ENCODE measurements at places on chromosomes 7 and 10. TPM values are rescaled to one million over a fixed set of nuclear protein-coding genes. Genes with fewer than 3 reads are reported as not detected.
A peak's percentile ranks its signal among the peaks of the same experiment; 100 is the strongest.

- peak; percentile 46 for DNase-seq
- H3K4me1 ChIP-seq, result no peaks in the 10 kb centered on the region
- no peaks in the 10 kb centered on the region for H3K27me3 ChIP-seq
- no peak overlapping the region for H3K27ac ChIP-seq
- H3K36me3 ChIP-seq, result no peaks in the 10 kb centered on the region
Measured at GRCh38 chr10:51156926-51157325, 82.6 kb downstream of the PRKG1 start.

ATRNL1 gene
- 0.40 TPM for total RNA-seq

ASB15 gene
- not detected for total RNA-seq

- no peaks in the 10 kb centered on the region for H3K36me3 ChIP-seq
- DNase-seq, result no peak
- no peaks in the 10 kb centered on the region for H3K4me1 ChIP-seq
- no peak overlapping the region for H3K4me3 ChIP-seq
- no peaks in the 10 kb centered on the region for H3K27me3 ChIP-seq
Measured at GRCh38 chr10:49742683-49743463, 19.2 kb downstream of the OGDHL start.

DNA sequence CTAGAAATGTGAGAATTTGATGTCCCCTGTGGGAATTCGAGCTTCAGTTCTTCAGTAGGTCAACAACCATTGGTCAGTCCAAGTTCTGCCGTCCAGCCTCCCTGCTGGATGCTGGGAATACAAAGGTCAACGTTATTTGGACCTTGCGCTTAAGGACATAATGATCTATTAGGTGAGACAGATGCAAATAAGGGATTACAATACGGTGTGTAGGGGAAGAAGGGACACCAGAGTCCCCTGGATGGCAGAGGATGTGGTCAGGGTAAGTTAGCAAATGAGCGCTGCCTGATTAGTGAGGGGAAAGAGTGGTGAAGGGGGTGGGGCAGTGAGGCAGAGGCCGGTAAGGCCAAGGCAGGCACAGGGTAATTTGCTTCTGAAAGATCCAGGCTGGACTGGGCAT, 16.2 kb downstream of the CCNY start:
- no peak for DNase-seq
- H3K27ac ChIP-seq, result no peak overlapping the region
- H3K4me3 ChIP-seq, result no peak overlapping the region
- peaks cover 20% of the 10 kb centered on the region for H3K4me1 ChIP-seq
- no peaks in the 10 kb centered on the region for H3K36me3 ChIP-seq

FAM180A gene
- 1.9 TPM for total RNA-seq

- DNase-seq, result peak; percentile 14
- H3K36me3 ChIP-seq, result no peaks in the 10 kb centered on the region
- no peak overlapping the region for H3K4me3 ChIP-seq
Measured at GRCh38 chr10:16384021-16384420, 52.8 kb upstream of the PTER start.

STOX1 gene
- total RNA-seq, result 5.8 TPM

- no peaks in the 10 kb centered on the region for H3K27me3 ChIP-seq
- peaks cover 5% of the 10 kb centered on the region for H3K4me1 ChIP-seq
- peak overlapping the region; percentile 82 for H3K4me3 ChIP-seq
- H3K36me3 ChIP-seq, result no peaks in the 10 kb centered on the region
- no peak for DNase-seq
- H3K27ac ChIP-seq, result peak overlapping the region; percentile 99
Measured at GRCh38 chr10:13347043-13347499, 1.0 kb downstream of the SEPHS1 start.

DNA sequence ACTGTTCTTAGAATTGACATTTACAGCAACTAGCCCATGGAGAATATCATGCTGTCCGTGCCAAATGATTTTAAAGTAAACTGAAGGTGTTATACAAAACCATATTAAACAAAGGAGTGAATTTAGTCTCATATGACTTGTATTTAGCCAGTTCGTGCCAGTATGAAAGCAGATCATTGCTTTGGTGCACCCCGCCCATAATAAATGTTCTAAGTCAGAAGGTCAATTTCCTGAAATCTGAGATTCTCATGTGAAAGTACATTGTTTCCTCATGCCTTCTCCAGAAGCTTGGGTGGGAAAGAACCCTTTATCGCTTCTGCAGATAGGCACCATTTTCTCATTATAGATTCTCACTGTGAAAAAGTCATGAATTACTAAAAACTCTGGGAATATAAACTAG, 106.4 kb downstream of the CAMK1D start:
- peaks cover 33% of the 10 kb centered on the region for H3K27me3 ChIP-seq
- no peak overlapping the region for H3K27ac ChIP-seq
- H3K4me3 ChIP-seq, result no peak overlapping the region
- H3K4me1 ChIP-seq, result no peaks in the 10 kb centered on the region
- DNase-seq, result no peak

RSBN1L gene
- 53.2 TPM for total RNA-seq

CALML3 gene
- not detected for total RNA-seq

DNA sequence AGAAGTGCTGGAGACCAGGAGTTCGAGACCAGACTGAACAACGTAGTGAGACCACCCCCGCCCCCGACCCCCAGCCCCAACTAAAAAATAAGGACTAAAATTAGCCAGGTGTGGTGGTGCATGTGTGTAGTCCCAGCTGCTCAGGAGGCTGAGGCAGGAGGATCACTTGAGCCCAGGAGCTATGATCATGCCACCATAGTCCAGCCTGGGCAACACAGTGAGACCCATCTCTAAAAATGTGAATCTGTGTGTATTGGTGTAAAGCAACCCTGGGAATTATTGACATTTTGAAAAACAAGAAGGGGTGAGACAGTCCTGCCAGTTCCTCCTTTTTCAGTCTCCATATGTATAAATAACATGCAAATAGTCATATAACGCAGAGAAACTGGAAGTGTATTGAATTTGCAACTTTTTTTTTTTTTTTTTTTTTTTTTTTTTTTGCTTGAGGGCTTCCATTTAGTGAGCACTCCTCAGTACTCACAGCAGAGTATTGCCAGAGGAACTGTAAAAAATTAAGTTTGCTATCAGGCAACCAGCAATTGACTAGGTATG, 3.4 kb upstream of the ITGB1 start:
- H3K27me3 ChIP-seq, result no peaks in the 10 kb centered on the region
- no peak for DNase-seq
- H3K27ac ChIP-seq, result peak overlapping the region; percentile 95
- peaks cover 25% of the 10 kb centered on the region for H3K4me1 ChIP-seq

JMJD1C gene
- total RNA-seq, result 233 TPM

DNA sequence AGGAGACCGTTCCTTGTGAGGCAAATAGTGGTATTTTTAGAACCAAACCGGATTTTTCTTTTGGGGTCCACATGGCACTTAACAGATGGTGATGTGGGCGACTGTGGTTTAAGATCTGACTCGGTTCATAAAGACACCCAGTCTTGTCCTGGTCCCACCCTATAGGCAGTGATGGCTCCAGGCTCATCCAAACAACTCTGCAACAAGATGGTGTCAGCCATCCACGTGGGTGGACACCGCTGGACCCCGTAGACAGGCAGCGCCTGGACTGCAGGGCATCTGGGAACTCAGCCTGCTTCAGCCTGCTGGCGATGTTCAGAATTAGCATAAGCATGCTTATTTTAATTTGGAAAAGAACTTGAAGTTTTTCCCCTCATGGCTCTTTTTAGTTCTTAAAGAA, 258.4 kb upstream of the FZD1 start:
- H3K36me3 ChIP-seq, result peaks cover 4% of the 10 kb centered on the region
- no peak for DNase-seq
- H3K27me3 ChIP-seq, result no peaks in the 10 kb centered on the region
- no peak overlapping the region for H3K4me3 ChIP-seq
- no peak overlapping the region for H3K27ac ChIP-seq
- H3K4me1 ChIP-seq, result no peaks in the 10 kb centered on the region

DNA sequence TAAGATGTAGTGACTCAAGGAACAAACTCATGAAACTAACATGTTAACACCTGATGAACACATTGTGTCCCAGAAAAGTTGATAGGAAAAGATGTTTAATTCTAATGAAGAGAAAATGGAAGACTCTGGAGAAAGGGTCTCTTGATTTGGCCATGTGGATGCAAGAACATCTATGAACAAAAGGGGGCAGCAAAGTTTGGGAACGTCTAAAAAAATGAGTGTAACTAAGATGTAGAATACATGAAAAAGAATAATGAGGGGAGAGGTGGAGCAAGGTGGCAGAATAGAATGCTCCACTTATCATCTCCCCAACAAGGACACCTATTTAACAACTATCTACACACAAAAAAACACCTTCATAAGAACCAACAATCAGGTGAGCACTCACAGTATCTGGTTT, 805.1 kb downstream of the TNS3 start:
- H3K27me3 ChIP-seq, result no peaks in the 10 kb centered on the region
- H3K27ac ChIP-seq, result no peak overlapping the region
- H3K36me3 ChIP-seq, result no peaks in the 10 kb centered on the region
- DNase-seq, result no peak

DNA sequence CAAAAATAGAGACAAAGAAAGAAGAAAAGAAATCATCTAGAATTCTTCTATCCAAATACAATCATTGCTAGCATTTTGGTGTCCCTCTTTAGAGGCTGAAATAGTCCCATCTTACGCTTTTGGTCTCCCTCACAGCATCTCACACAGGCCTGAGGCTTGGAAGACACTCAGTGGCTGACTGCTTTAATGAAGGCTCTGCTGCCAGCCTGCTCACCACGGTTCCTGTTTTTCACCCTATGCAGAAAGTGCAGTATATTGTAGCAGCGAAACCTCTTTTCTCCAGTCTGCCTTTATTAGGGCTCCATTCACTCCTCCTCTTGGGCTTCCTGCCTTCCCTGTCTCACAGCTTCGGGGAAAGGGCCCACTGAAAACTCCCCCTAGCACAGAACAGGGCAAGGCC, 102.2 kb downstream of the JCAD start:
- H3K36me3 ChIP-seq, result no peaks in the 10 kb centered on the region
- no peak overlapping the region for H3K27ac ChIP-seq
- no peak overlapping the region for H3K4me3 ChIP-seq
- H3K4me1 ChIP-seq, result no peaks in the 10 kb centered on the region

RARRES2 gene
- 123 TPM for total RNA-seq

TMEM273 gene
- 12.0 TPM for total RNA-seq

- H3K4me1 ChIP-seq, result no peaks in the 10 kb centered on the region
- no peaks in the 10 kb centered on the region for H3K27me3 ChIP-seq
- H3K4me3 ChIP-seq, result no peak overlapping the region
Measured at GRCh38 chr7:17020250-17020649, 138.5 kb upstream of the AGR3 start.

PTTG1IP2 gene
- total RNA-seq, result 0.89 TPM

- no peak for DNase-seq
- no peaks in the 10 kb centered on the region for H3K36me3 ChIP-seq
- H3K27me3 ChIP-seq, result no peaks in the 10 kb centered on the region
- H3K4me1 ChIP-seq, result peaks cover 6% of the 10 kb centered on the region
- no peak overlapping the region for H3K27ac ChIP-seq
Measured at GRCh38 chr10:94018107-94018506, 24.4 kb downstream of the PLCE1 start.

DNA sequence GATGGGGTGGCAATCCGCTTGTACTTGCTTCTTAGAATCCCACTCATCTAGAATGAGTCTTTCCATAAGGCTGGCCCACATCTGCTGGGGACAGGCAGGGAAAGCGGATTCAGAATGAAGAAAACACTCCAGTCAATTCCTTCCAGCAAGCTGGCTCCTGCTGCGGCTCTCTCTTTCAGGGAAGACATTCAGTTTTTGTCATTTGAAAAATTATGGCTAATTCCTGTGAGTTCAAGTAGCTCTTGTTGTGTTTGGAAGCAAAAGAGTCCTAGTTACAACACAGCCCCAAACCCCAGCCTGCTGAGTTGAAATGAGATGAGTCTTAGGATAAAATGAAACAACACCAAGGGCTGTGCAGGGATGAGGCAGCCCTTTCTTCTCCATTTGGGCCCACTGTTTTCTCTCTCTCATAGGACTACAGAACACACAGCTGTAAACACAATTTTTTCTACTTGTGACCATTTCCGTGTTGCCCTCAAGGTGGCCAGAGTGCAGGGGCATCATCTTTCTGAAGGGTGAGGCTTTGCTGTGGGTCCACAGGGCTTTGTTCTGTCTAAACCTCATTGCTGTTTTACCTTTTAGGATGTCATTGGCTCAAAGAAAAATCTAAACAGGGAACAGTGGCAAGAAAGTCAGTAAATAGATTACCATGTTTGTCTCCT, 90.8 kb upstream of the EEPD1 start:
- DNase-seq, result peak; percentile 54
- H3K36me3 ChIP-seq, result no peaks in the 10 kb centered on the region
- peaks cover 2% of the 10 kb centered on the region for H3K4me1 ChIP-seq
- no peaks in the 10 kb centered on the region for H3K27me3 ChIP-seq
- no peak overlapping the region for H3K4me3 ChIP-seq

DNA sequence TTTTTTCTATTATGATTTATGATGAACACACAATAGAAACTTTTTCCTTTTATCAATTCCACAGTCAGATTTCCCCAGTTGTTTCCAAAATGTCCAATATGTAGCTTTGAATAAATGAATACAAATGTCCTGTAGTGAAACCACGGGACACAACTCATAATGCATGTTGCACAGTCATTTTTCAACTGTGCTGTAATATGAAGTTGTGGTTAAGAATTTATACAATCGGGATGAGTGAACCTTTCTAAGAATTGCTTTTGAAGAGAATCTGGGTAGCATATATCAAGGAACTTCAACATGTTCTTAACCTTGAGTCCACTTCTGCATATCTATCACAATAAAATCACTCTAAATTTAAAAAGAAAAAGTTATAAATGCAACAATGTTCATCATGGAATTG, 14.6 kb upstream of the ST7 start:
- DNase-seq, result no peak
- H3K27me3 ChIP-seq, result no peaks in the 10 kb centered on the region
- H3K4me1 ChIP-seq, result peaks cover 9% of the 10 kb centered on the region
- no peak overlapping the region for H3K27ac ChIP-seq

- peaks cover 3% of the 10 kb centered on the region for H3K4me1 ChIP-seq
- DNase-seq, result no peak
- H3K27ac ChIP-seq, result no peak overlapping the region
- no peak overlapping the region for H3K4me3 ChIP-seq
- no peaks in the 10 kb centered on the region for H3K27me3 ChIP-seq
- no peaks in the 10 kb centered on the region for H3K36me3 ChIP-seq
Measured at GRCh38 chr7:134155871-134156270, 28.7 kb downstream of the LRGUK start.

SPACDR gene
- 0.83 TPM for total RNA-seq

- no peaks in the 10 kb centered on the region for H3K27me3 ChIP-seq
- no peaks in the 10 kb centered on the region for H3K36me3 ChIP-seq
- peaks cover 3% of the 10 kb centered on the region for H3K4me1 ChIP-seq
- H3K27ac ChIP-seq, result no peak overlapping the region
- no peak for DNase-seq
Measured at GRCh38 chr10:49446031-49446430, 50.1 kb upstream of the DRGX start.

GRCh38 chr7:52436278-52436677, 599.2 kb upstream of the POM121L12 start:
- H3K4me3 ChIP-seq, result no peak overlapping the region
- no peaks in the 10 kb centered on the region for H3K27me3 ChIP-seq
- no peaks in the 10 kb centered on the region for H3K36me3 ChIP-seq
- no peaks in the 10 kb centered on the region for H3K4me1 ChIP-seq

Measured in lung (tissue), 17 donors.